MV-4-11 (cell line): ENCODE measurements at places on chromosomes 2 and 18.

DNA sequence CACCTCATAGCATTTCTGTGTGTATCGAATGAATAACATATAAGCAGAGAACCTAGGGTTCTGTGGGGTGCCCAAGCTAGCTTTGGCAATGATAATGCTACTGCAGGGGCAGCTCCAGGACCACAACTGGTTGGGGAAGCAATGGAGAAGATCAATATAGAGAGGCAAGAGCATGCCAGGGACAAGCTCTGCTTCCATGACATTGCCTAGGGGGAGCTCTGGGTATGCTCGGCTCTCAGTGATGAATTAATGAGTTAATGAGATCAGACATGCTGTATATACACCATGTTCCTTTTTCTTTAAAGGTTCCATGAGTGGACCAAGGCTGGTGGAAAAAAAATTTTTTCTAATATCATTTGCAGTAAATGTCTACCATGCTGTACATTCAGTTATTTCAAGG lies 618.4 kb downstream of the BCL11A start:
- DNase-seq: no peak

GRCh38 chr2:224983712-224984554 lies 58.3 kb downstream of the DOCK10 start:
- no peak for DNase-seq

GRCh38 chr2:100592226-100592625 lies 29.4 kb downstream of the PDCL3 start:
- peak; percentile 57 for DNase-seq

- no peak for DNase-seq
Measured at GRCh38 chr18:50696436-50696835, 123.4 kb downstream of the MRO start.

DNA sequence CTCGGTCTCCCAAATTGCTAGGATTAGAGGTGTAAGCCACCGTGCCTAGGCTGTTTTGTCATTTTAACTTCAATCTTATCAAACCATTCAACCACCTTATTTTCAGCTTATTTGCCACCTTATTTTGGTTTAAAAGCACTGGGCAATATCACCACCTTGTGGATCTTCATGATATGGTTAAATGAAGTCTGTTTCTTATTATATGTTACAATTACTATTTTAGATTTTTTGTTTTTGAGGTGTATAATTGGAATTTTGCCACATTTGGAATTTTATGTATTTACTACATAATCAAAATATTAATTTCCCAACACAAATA lies 43.8 kb upstream of the SCN9A start:
- no peak for DNase-seq

DNA sequence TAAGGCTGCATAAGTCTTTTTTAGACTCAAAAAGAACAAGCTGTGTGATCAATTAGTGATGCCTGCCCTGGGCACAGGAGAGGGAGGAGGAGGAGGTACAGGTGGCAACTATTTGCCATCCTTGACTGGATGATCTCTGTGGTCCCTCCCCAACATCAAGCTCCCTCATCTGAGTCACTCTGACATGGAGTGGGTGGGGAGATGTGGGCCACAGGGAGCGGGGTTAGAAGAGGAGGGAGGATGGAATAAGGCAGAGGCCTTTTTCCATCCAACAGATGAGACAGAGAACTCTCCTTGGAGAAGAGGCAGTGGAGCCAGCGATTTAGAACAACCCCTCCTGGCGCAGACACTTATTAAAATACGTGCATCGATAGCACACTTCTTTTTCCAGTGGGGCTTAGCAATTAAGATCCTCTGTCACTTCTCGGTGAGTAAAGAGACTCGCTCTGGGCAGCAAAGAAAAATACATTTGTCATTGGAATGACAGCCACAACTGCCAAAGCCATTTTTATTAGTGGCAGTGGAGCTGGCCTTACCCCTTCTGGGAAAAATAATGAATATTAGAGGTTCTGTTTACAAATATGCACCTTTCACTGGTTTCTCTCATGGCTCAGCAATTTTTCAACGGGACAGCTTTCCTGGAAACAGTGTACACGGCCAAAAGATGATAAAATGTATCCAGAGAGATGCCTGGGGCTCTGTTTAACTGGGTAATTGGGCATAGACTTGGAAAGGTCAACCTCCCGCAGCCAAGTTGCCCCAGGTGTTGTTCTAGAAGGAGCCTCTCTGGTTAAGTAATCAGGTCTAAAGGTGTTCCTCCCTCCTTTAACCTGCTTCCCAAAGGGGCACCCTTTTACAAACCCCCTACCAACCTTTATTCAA lies 238.4 kb upstream of the CXCR4 start:
- no peak for DNase-seq

- peak; percentile 6 for DNase-seq
Measured at GRCh38 chr2:67898595-67898994, 164.2 kb downstream of the C1D start.

GRCh38 chr2:153145470-153145978 lies 333.0 kb downstream of the RPRM start:
- DNase-seq: no peak

DNA sequence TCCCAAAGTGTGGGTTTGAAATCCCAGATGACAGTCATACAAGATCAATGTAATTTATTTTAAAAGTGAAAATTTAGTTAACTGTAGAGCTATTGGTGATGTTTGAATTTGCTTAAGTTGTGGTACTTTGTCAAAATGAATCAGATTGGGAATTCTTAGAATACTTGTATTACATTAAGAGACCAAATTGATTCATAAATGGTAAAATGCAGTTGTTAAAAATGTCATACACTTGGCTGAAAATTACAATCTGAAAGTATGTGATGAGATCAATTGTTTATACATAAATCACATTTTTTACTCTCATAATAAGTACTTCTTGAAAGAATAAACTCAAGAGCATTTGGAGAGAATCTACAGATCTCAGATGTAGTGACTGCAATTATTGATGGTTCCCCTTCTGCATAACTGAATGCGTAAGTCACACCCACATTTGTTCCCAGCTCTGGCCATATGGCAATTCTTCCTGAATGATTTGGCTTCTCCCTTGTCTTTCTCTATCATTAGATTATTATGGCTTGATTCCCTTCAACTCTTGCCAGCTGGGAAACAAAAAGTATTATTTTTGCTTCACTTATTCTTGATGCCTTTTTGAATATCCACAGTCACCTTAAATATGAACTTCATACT lies 558.5 kb downstream of the CPS1 start:
- DNase-seq: no peak

GRCh38 chr2:11962707-11963328 lies 216.4 kb downstream of the LPIN1 start:
- no peak for DNase-seq

DNA sequence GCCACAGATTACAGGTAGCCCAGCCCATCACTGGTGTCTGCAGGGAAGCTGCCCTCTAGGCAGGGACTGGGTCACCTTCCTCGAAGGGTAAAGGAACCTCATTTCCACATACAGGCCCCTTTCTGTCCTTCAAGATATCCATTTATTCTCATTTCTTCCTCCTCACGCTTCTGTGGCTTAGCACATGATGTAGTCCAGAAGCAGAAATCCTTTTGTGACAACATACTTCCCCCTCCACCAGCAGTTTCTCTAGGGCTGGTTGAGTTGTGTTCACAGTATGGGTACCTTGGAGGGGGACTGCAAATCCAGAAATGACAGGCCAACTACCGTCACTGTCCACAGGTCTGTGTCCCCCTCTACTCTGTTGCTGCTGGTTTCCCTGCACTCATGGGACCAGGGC lies 364.9 kb downstream of the ANAPC1 start:
- DNase-seq: peak; percentile 75
